Epithelial cell of esophagus (primary cell): ENCODE measurements at places on chromosomes 5 and 9.

GRCh38 chr5:134507452-134507851 is 18.0 kb upstream of the JADE2 start:
- peak; percentile 42 for DNase-seq

GRCh38 chr5:173592050-173592669 is 24.3 kb downstream of the BOD1 start:
- DNase-seq = peak; percentile 11

GRCh38 chr9:134036130-134036529 is 10.8 kb downstream of the BRD3OS start:
- DNase-seq = no peak

GRCh38 chr5:142845402-142845921 is 75.3 kb downstream of the ARHGAP26 start:
- DNase-seq = no peak

DNA sequence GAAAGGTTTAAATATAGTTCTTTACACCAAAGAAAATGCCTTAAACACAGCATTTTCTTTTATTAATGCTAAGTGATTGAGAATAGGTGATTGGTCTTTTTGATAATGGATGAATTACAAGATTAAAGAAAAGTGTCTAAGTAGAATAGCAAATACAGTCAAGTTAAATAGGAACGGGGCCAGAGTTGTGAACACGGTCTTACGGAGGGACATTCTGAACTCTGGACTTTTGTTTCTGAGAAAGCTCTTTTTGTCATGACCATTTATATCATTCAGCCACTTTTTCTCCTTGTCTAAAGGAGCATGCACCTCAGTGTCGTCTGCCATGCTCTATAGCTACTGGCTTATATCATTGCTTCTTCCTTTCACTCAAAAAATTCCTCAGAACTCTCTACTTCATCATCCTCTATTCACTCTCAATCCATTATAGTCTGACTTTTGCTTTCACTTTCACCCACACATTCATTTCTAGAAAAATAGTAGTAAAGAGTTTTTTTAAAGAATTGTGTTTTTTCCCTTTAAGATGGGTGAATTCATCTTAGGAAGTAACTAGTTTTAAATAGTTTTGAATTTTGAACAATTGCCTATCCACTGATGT is 263.0 kb upstream of the FBXL7 start:
- DNase-seq = no peak

DNA sequence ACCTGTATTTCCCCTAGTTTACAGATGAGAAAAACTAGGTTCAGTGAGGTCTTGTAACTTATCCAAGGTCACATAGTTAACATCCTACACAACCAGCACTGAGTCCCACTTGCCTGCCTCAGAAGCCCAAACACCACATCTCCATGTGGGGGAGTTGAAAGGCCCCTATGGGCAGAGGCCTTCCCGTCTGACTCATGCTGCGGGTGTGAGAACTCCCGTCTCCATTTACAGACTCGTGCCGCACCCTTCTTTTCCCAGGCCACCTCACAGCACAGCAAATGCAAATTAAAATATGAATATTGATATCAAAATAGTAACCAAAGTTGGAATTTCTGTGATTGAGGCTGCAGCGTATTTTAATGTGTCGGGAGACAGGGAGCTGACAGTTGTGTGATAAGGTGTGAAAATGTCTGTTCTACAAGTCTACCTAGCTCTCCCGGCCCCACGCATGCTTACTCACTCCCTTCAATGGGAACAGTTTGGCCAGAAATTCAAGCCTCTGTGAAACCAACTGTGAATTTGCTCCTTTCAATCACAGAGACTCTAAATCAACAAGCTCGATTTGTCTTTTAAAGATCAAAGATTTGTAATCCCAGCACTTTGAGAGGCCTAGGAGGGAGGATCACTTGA is 90.1 kb downstream of the CRB2 start:
- DNase-seq = peak; percentile 19

DNA sequence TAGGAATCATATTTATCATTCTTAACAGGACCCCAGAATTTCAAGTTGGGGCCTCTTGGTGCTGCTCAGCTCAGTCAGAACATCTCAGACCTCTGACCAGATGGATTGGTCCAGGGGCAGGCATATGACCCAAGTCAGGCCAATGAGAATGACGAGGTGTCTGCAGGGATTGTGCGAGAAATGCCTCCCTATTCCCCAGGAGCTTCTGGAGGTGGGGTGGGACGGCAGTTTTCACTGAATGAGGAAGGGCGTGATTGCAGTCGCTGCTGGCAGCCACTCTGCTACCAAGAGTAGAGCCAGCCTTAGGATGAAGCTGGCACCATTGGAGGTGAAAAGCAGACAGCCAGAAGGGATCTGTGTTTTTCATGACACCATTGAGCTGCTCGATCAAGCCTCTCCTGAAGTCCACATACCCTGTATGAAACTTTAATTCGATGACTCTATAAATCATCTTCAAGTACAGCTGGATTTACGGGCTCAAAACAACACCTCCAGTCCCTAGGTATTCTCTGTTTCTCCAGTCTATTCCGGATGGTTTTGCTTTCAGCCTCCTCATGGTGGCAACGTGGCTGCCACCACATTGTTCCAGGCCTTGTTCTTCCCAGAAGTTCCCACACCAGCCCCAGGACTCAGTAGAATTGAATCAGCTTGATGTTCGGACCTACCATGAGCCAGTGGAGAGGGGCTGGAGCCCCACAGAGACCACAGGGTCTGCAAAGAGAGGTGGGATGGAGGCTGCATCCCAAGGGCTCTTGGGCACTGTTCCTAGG is 70.2 kb upstream of the ADAMTS2 start:
- no peak for DNase-seq

DNA sequence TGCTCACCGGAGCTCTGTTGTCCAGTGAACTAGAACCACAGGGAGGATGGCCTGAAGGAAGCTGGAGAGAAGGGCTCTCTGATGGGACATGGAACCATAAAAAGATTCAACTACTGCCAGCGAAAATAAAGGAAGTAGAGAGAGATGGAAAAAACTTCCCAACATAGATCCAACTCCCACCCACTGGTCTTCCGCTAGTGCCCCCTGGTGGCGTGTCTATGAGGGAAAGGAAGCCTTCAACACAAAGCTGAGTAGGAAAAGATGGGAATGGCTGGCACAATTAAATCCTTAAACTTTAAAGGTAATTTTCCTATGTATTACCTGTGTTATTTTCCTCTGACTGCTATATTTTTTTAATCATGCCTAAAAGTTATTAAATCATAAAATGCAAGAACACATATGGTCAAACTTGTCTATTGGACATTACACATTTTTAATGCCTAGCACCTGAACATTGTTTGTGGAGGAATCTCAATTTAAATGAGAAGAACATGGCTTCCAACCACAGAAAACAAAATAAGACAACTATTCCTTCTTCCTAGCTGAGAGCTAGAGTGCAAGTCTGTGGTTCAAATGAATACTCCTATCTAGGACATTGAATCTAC is 51.5 kb downstream of the CEP120 start:
- peak; percentile 41 for DNase-seq

DNA sequence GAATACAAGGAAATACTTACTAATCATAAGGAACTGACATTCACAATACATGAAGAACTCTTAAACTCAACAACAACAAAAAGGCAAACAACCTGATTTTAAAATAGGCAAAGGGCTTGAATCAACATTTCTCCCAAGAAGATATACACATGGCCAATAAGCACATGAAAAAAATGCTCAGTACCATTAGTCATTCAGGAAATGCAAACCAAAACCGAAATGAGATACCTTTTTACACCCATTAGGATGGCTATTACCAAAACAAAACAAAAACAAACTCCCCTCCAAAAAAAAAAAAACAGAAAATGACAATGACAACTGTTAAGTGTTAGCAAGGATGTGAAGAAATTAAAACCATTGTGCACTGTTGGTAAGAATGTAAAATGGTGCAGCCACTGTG is 104.1 kb upstream of the ZNF462 start:
- peak; percentile 44 for DNase-seq

GRCh38 chr5:138869038-138869437 is 6.1 kb downstream of the LRRTM2 start:
- DNase-seq = no peak

- DNase-seq = no peak
These were observed 246.6 kb upstream of the CCNG1 start for GRCh38 chr5:163190784-163191183.

GRCh38 chr9:107569174-107569573 is 79.6 kb upstream of the KLF4 start:
- no peak for DNase-seq

- no peak for DNase-seq
These were observed 751.1 kb downstream of the TLR4 start for GRCh38 chr9:118455259-118455658.

GRCh38 chr9:96009690-96010472 is 134.4 kb downstream of the ERCC6L2 start:
- DNase-seq = no peak

DNA sequence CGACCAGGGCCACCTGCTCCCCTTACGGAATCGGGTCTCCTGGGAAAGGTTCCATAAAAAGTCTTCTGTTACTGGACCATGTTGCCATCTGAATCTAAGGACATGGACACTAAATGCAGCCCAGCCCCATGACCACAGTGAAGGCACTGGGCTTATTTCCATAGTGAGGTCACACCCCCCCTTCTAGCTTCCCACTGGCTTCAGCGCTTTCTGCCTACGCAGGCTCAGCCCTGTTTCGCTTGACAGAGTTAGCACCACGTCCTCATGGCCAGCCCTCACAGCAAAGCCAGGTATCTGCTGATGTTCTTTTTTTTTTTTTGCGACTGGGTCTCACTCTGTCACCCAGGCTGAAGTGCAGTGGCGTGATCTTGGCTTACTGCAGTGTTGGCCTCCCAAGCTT is 14.1 kb downstream of the UCK1 start:
- DNase-seq = no peak

DNA sequence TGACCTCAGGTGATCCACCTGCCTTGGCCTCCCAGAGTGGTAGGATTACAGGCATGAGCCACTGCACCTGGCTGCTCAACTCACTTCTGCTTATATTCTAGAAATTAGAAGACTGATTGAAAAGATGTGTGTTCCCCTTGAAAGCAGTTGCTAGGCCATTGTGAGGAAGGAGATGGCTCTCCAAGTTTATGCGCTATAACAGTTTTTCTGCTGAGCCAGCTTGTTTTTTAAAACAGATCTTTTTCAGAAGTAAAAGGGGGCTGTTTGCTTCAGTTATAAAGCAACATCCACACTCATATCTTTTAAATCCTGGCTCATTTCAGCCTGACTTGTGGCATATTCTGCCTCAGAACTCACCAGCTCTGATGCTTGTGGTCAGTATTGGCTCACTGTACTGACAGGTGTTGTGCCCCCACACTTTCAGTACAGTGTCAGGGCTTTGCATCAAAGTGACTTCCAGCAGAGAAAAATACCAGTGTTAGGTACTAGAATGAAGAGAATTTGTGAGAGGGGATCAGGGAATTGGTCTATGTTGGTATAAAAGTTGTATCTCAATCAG is 49.4 kb downstream of the NUP214 start:
- DNase-seq = no peak

DNA sequence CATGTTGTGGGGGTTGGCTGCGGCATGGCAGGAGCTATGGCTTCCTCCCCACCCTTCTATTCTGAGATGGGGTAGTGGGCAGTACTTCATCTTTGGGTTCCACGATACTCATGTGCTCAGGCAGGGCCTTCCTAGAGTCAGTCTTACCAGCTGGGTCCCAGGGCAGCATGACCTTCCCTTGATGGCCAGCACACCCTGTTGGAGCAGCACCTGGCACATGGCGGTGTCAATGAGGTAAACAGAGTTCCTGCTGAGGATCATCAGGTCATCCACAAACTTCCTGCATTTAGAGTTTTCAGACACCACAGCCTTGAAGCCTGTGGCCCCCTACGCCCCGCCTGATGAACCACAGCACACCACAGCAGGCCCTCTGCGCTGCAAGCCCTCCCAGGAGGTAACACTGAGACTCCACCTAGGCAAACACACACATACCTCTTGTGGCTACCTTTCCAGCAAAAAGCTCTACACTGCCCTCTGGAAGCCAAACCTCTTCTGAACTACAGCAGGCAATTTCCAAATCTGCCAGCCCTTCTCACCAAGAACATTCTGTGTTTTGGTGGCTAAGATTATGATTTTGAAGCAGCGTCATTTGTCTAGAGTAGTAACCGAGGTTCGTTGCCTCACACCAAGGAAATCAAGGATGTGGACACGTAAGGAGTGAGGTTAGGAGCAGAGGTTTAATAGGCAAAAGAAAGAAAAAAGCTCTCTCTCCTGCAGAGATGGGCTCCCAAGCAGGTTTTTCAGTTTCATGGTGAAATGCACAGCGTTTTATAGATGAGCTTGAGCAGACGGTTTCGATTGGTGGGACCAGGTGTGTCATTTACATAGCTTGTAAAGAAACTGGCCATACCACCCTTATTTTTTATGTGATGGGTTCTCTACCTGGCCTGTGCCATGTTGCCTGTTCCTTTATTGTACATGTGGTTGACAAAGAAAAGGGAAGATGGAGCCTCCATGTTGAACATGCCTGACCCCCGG is 20.3 kb upstream of the TMEM174 start:
- DNase-seq = peak; percentile 34

DNA sequence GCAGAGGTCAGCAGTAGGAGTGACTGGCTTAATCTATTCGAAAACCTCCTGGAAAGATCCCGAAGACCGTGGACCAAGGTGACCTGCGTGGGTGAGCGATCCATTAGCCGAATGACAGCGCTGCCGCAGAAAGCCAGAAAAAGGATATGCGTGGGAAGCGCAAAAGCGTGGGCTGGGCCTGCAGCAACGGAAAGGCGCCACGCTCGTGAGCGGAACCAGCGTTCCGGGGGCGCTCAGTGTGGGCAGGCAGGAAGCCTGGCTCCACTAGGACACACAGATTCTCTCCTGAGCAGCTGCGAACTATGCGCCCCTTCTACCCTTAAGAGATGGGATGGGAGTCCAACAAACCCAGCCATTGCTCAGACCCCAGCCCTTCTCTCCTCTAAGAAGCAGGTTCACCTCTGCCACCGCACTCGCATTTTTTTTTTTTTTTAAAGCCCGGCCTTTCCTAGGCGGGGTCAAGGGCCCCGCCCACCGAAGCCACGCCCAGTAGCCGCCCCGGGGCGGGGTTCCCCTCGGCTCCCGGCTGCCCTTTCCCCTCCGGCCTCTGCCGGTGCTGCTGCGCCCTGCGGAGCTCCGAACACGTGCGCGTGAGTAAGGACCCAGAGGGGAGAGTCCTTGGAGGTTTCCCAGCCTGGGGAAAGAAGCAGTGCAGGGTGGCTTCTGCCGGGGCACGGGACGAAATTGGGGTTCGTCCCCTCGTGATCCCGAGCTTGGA is 19.8 kb upstream of the MATR3 start:
- DNase-seq = peak; percentile 90

DNA sequence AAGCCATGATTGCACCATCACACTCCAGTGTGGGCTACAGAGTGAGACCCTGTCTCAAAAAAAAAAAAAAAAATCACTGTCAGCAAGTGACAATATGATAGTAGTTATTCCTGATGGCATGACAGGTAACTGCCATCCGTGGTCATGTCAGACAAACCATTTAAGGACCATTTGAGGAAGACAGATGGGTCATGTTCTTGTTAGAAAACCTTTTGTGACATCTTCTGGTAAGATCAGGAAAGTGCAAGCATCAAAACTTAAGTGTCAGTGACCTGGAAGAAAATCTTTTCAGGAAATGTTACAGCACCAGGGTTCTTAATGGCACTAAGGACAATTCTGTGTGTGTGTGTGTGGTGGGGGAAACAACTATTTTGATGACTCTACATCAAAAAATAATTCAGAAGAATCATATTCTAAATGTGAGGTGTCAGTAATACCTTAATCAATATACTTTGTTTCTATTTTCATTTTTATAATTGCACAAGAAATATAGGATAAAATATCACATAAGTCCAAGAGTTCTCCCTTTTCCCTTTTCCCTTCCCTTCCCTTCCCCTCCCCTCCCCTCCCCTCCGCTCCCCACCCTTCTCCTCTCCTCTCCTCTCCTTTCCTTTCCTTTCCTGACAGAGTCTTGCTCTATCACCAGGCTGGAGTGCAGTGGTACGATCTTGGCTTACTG is 17.8 kb downstream of the SLC38A9 start:
- DNase-seq = peak; percentile 45
